ENCODE measurements at places on chromosomes 4 and X.

GRCh38 chr4:86596807-86597206 is 2.7 kb downstream of the PTPN13 start:
- H3K27me3 ChIP-seq, result no peaks in the 10 kb centered on the region
- H3K36me3 ChIP-seq, result no peaks in the 10 kb centered on the region
- peaks cover 8% of the 10 kb centered on the region for H3K4me1 ChIP-seq
- DNase-seq, result no peak
- no peak overlapping the region for H3K27ac ChIP-seq

- peaks cover 9% of the 10 kb centered on the region for H3K4me1 ChIP-seq
- peak overlapping the region; percentile 84 for H3K27ac ChIP-seq
- peak overlapping the region; percentile 76 for H3K4me3 ChIP-seq
- H3K27me3 ChIP-seq, result peaks cover 8% of the 10 kb centered on the region
- peak; percentile 62 for DNase-seq
Observed at GRCh38 chr4:183098019-183098722, 886 bp upstream of the WWC2 start.

GRCh38 chr4:144967161-144967560 is 130.8 kb downstream of the ANAPC10 start:
- H3K27ac ChIP-seq, result no peak overlapping the region
- H3K27me3 ChIP-seq, result no peaks in the 10 kb centered on the region
- no peaks in the 10 kb centered on the region for H3K4me1 ChIP-seq
- H3K36me3 ChIP-seq, result no peaks in the 10 kb centered on the region

DNA sequence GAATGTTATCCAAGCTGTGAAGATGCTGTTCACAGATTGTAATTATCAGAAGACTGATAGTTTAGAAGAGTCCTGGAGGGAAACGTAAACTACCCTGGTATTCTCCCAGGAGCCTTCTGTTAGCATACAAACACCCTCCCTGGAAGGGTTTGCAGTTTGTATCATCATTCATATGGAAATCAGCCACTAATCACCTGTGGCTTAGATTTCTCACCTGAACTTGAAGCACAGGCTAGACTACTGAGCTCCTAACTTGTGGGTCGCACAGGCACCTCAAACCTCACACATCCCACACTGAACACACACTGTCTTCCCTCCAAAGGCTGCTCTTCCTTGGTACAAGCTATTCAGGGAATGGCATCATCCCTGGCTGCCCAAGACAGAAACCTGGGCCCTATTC is 30.7 kb downstream of the SHISA3 start:
- H3K4me1 ChIP-seq, result no peaks in the 10 kb centered on the region
- no peak for DNase-seq
- no peak overlapping the region for H3K27ac ChIP-seq
